ENCODE measurements at places on chromosomes 13 and 19.

DNA sequence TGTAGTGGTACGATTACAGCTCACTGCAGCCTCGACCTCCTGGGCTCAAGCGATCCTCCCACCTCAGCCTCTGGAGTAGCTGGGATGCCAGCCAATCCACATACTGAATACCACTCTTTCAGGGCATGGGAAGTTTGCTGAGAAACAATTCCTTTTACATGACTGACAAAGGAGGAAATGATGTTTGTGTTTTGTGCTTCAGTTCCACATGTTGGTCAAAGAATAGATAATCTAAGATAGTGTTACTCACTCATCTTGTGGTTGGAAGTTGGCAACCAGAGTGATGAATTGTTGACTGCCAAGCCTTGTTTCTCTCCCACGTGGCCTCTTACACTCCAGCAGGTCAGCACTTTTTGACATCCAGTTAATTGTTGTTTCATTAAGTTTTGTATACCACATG, 7.6 kb downstream of the MBD3L2B start:
- DNase-seq: no peak

DNA sequence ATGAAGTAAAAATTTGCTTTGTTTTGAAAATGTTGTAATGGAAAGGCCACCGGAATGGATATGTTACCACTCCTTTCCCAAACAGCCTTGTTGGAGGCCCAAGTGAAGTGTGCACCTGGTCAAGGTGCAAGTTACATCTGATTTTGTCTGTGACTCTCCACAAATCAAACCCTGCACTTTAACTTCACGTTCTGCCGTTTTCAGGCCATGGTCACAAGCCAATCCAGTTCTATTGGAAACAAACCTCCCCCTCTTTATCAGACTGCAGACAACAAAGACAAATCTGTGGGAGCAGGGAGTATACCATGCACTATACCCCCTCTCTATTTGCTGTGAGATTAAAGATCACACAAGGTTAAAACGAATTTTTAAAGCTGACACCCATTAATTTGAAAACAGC, 155.6 kb upstream of the RFC3 start:
- no peak for DNase-seq

DNA sequence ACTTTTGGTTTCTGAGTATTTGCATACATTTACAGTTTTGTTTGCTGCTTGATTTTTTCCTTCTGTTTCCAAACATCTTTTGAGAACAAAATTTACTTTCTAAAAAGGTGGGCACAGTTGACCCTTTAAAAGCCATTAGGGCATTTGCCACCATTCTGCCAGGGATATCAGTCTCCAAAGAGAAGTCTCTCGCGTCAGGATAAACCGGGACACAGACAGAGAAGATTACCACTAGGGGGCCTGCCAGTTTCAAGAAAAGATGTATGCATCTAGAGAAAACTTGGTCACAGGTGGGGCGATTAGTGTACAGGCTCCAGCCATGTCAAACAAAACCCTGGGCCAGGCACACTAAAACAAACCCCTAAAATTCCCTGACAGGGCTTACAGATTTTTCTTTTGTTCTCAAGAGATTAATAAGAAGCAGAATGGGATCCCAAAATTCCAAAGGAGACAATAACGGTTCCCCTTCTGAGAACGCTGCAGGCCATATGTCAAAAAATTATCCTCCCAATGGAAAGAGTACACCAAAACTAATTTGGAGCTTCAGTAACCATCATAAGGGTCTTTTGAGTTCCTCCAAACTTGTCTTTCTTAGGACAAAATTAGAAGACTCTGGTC, 10.7 kb upstream of the PABPC3 start:
- DNase-seq: no peak

GRCh38 chr13:80339912-80340650, 845 bp downstream of the SPRY2 start:
- DNase-seq: no peak

- DNase-seq: no peak
Measured at GRCh38 chr13:112072534-112073244, 5.7 kb downstream of the SOX1 start.

- no peak for DNase-seq
Measured at GRCh38 chr19:50497022-50497405, 14.0 kb downstream of the JOSD2 start.

- no peak for DNase-seq
Measured at GRCh38 chr13:42099962-42100675, 51.7 kb downstream of the DGKH start.

- DNase-seq: no peak
Measured at GRCh38 chr13:25686831-25687470, 315.2 kb downstream of the ATP8A2 start.

- DNase-seq: no peak
Measured at GRCh38 chr19:7327802-7328201, 20.9 kb upstream of the ARHGEF18 start.

DNA sequence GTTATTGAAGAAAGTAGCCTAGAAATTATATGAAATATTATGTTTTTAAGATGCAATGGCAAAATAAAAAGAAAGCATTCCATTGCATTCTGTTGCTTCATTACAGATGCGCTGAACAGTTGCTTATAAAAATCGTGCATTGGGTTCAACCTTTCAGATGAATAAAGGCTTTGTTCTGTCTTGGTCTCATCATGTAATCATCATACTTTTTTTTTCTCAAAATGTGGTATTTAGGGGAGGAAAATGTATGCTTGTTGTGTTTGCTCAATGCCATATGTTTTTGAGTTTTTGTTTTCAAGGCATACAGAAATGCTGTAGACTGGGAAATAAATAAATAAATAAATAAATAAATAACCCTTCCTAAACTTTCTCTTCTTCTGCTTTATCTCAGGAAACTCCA, 1.1 kb upstream of the MBNL2 start:
- no peak for DNase-seq

DNA sequence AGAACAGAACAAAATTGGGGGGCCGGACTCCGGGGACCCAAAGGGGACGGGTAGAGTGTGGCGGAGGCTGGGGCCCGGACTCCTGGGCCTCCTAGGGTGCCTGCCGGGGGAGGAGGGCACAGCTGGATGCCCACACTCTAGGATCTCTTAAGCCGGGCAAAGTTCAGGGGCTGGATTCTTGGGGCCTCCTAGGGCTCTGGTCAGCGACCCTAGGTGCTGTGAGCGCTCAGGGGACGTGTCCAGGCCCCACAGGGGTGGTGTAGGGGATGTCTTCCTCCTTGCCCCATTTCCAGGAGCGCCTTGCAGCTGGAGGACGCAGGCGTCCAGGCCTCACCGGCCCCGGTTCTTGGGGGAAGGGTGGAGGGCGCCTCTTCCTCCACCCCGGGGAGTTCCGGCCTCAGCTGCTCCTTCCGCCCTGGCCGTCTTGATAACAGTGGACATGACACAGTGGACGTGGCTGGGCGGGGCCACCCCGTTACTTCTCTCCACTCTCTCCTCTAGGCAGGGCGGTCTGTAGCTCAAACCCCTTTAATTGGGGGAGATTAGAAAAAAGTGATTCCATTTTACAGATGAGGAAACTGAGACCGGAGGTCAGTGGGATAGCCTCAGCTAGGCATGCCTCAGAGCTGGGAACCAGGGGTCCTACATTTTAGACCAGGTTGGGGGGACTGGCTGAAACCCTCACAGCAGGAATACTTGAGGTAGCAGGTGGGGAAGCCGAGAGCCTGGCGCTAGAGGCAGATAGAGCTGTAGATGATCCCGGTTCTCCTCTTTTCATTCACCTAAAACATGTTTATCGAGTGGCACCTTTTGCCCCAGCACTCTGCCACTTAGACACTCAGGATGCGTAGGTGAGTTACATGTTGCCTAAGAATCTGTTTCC, 705 bp downstream of the STXBP2 start:
- DNase-seq: no peak

DNA sequence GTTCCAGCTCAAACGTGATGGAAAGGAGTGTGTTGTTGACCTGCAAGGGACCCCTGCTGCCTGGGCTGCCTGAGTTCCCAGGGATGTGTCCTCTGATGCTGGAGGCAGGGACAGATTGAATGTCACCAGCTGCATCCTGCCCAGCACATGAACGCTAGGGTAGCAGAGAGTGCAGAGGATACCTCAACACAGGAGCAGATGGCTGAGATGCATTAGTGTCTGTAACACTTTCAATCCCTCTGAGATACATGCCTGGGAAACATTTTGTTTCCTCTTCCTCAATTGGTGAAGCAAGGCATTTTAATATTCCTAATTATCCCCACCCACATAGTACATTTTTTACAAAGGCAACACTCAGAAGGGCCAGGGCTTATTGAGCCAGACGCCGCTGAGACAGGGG, 106.4 kb upstream of the UBL3 start:
- no peak for DNase-seq

GRCh38 chr19:28457620-28458019, 755.3 kb downstream of the UQCRFS1 start:
- DNase-seq: no peak

DNA sequence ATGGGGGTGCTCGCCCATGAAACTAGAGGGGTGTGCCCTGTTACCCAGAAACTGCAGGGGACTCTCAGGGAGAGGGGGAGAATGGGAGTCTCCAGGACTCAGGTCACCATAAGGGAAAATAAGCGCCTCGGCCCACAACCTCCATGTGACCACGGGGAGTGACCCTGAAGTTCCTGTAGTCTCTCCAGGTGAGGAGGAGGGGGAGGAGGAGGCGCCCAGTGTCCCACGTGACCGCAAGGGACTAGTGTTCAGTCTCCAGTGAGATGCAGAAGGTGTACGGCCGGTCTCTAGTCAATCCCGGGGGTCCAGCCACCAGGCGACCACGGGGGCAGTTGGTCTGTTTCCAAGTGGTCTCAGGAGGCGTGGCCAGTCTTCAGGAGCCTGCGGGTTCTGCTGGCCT, 16.0 kb downstream of the TM6SF2 start:
- DNase-seq: no peak

GRCh38 chr19:13726323-13726722, 38.0 kb upstream of the MRI1 start:
- no peak for DNase-seq

- DNase-seq: no peak
Measured at GRCh38 chr13:29525757-29526156, 69.7 kb downstream of the SLC7A1 start.

DNA sequence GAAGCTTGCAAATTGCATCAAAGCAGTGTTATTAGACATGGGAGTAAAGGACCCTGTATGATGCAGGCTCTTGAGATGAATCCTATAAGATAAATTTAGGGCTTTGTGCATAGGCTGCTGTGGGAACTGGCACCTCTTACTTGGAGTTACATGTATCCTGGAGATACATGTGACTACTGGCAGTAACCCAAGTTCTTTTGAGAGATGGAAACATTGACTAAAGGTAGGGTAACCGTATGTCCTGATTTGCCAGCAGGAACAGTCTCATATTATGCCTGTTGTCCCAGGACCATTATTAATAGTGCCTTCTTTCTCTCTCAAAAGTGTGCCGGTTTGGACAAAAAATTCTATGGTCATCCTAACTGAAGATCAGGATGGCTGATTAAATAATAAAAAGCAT, 195.4 kb downstream of the LACC1 start:
- DNase-seq: no peak

- no peak for DNase-seq
Measured at GRCh38 chr19:55405638-55406037, 1.9 kb downstream of the UBE2S start.

DNA sequence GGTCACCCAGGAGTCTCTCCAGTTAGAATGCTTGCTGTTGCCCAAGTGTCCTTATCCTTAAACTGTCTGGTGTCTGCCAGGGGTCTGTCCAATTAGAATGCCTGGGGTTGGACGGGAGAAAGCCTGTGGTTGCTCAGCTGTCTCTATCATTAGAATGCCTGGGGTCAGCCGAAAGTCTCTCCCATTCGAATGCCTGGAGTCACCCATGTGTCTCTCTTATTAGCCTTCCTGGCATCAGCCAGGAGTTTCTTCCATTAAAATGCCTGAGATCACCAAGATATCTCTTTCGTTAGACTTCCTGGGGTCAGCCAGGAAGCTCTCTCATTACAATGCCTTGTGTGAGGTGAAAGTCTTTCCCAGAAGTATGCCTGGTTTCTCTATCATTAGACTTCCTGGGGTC, 1521.0 kb downstream of the UQCRFS1 start:
- DNase-seq: no peak

- DNase-seq: no peak
Measured at GRCh38 chr19:55838251-55838650, 1.9 kb downstream of the NLRP4 start.

DNA sequence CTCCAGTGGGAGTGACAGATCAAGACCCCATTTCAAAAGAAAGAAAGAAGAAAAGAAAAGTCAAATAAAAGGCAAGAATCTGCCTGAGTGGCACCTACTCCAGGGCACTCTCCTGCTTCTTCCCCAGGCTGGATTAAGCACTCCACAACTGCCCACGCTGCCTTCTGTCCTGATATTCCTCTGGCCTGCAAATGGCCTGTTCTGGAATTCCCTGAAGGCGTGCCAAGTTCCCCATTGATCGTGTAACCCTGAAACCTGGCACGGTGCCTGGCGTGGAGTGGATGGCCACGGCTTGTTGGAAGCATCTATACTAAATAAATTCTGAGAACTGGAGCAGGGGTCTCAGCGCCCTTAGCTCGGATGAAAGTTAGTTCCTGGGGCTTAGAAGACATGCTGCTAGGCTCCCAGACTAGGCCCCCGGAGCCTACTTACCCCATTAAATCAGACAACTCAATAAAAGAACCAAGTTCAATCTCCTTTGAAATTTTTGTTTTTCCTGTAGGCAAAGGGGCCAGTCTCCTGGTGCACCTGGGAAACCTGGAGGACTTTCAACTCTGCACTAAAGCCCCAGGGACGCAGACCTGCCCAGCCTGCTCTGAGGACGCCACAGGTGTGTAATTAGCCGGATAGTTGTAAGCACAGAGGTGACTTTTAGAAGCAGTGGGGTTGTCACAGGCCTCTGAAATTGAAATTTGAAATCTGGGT, 21.9 kb downstream of the ANKRD27 start:
- no peak for DNase-seq

- DNase-seq: no peak
Measured at GRCh38 chr19:17576758-17577456, 21.5 kb downstream of the COLGALT1 start.

DNA sequence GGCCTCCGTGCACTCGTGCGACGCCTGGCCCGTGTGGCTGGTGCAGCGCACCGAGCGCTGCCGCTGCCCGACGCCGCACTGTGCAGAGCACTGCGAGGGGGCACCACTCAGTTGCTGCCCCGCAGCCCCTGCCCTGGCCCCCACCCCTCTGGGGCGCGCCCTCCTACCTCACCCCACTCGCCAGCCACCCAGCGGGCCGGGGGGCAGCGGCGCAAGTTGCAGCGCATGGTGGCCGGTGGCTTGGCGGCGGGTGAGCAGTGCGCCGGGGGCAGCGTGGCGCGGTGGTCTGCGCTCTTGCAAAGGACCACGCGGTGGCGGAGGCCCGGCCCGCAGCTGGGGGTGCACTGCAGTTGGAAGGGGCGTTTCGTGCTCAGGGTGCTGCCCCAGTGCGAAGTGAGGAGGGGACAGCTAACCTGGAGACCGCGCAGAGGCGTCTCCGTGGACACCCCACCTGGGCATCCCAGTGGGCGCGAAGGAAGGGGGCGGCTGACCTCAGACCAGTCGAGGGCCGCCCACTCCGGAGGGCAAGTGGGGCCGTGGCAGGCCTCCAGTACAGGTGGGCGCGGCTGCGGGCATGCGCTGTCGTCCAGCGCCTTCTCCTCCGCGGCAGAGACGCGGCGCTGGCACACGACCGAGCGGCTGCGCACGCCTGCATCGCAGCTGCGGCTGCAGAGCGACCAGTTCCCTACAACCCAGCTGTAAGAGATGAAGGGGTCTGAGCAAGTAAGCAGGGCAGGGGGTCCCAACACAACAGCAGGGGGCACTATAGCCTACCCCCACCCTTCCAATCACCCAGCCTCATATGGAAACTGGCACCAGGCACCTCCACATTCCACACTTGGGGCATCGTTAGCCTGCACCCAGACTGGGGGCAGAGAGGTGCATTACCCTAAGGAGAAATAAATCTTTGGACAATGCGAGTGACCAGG, 8.0 kb upstream of the MYO1F start:
- no peak for DNase-seq

Measured in right renal pelvis (tissue), 4 donors.